Thyroid gland (tissue), 4 donors: ENCODE measurements at places on chromosomes 11 and 22. TPM values are rescaled to one million over a fixed set of nuclear protein-coding genes. Genes with fewer than 3 reads are reported as not detected.

DNA sequence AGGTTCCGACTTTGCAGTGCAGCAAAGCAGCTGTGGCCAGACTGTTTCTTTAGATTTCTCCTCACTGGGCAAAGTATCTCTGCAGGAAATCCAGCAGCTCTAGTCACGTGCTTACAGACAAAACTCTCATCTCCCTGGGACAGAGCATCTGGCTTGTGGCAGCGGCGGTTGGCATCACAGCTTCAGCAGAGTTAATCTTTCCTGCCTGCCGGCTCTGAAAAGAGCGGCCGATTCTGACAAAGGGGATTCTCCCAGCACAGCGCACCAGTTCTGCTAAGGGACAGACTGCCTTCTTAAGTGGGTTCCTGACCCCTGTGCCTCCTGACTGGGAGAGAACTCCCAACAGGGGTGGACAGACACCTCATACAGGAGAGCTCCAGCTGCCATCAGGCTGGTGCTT is 1357.3 kb upstream of the TENM4 start:
- no peaks in the 10 kb centered on the region for H3K4me1 ChIP-seq
- no peaks in the 10 kb centered on the region for H3K36me3 ChIP-seq
- no peaks in the 10 kb centered on the region for H3K27me3 ChIP-seq
- H3K4me3 ChIP-seq, result no peak overlapping the region
- no peak overlapping the region for H3K27ac ChIP-seq

- peaks cover 9% of the 10 kb centered on the region for H3K4me1 ChIP-seq
- peak; percentile 91 for DNase-seq
- no peaks in the 10 kb centered on the region for H3K27me3 ChIP-seq
- no peak within 1 kb of the TSS for H3K4me3 ChIP-seq
These were observed at the start of gene KCTD14 for GRCh38 chr11:78022397-78023396. KCTD14 (minus strand) TSS chr11:78023276; CDS start chr11:78023249, 27 bp downstream.

Gene GRAP2
- 7.2 TPM for total RNA-seq

Gene MS4A7
- 6.3 TPM for total RNA-seq

Gene APOBEC3H
- not detected for total RNA-seq

GRCh38 chr11:111417766-111418435 is 38.8 kb upstream of the POU2AF1 start:
- peaks cover 40% of the 10 kb centered on the region for H3K4me1 ChIP-seq
- DNase-seq, result peak; percentile 89
- no peaks in the 10 kb centered on the region for H3K27me3 ChIP-seq
- peak overlapping the region; percentile 91 for H3K27ac ChIP-seq
